ENCODE measurements at places on chromosomes 7 and 10.

DNA sequence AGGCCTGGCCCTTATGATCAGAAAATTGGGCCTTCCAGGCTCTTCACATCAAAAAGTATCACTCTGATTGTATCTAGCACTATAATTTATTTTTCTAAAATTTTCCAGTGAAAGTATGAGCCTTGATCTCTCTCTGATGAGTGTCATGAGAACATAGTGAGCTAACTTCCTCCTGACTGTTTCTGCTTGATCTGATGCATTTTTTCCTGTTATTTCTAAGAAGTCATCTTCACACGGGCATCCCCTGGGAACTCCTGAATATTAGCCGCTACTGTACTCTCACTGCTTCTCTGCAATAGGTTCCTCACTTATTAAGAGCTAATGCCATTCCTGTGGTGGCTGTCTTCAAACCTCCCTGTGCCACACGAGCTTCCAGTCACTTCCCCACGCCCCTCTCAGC is 63.1 kb upstream of the ZPBP start:
- no peak for DNase-seq

DNA sequence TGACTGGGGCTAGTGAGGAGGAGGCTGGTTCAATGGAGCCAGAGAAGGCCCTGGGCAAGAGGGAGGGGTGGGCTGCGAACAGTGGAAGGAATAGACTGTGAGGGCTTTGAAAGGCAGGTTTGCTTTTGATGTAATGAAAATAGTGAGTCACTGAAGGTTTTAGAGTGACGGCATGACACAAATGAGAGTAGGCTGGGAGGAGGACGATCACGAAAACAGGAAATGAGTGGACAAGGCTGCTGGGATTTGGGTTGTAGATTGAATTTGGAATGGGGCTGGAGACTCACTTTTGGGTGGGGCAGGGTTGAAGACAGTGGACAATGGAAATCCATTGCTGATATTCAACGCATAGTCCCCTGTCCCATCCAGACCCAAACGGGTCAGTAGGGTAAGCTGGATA is 139.6 kb downstream of the CDH23 start:
- no peak for DNase-seq

DNA sequence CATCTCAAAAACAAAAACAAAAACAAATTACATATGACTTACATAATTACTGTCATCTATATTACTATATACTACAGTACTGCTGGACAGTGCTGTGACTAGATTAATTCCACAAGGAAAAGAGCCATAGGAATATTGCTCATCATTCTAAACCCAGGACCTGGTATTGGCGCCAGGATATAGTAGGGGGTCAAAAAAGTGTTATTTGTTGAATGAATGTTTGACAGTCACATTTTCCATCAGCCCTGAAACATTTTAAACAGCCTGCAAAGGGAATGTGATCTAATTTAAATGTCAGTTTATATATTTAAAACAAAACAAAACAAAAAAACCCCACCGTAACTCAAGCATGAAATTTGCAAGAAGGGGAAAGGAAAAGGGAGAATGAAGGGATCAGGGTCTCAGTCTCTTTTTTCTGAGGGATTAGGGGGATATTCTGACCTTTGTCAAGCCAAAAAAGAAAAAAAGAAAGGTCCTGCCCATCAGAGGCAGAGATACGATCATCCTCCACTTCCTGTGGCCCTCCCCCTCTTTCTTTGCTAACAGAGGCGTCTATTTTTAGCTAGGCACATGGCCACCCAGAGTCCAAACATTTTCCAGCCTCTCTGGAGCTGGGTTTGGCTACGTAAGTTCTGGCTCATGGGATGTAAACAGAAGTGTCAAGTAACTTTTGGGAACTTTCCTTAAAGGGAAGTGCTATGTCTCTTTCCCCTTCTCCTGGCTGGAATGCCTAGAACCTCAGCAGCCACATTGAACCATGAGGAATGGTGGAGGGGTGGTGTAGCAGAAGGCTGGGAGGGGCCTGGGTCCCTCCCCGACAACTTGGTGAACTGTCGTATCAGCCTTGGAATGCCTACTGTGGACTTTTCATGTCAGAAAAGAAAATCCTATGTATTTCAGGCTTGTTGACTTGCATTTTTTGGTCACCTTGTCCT is 44.6 kb upstream of the DLG5 start:
- no peak for DNase-seq

GRCh38 chr10:61950449-61951143 is 49.1 kb downstream of the ARID5B start:
- DNase-seq: no peak

DNA sequence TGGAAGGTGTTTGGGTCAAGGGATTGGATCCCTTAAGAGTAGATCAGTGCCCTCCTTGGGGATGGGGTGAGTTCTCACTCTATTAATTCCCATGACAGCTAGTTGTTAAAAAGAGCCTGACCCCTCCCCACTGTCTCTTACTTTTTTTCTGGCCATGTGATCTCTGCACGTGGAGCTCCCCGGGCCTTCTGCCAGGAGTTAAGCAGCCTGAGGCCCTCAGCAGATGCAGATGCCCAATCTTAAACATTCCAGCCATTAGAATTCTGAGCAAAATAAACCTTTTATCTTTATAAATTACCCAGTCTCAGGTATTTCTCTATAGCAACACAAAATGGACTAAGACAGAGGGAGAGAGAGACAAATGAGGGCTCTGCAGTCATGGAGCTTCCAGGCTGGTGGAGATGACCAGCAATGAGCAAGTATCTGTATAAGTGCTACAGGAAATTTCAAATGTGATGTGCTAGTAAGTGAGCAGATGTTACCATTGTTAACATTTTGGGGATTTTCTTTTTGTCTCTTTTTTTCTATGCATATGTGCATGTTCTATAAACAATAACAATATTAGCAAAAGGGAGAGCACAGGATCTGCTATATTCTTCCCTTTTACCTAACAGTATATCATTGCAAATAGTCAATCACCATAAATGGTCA is 26.7 kb downstream of the PLPP4 start:
- no peak for DNase-seq

DNA sequence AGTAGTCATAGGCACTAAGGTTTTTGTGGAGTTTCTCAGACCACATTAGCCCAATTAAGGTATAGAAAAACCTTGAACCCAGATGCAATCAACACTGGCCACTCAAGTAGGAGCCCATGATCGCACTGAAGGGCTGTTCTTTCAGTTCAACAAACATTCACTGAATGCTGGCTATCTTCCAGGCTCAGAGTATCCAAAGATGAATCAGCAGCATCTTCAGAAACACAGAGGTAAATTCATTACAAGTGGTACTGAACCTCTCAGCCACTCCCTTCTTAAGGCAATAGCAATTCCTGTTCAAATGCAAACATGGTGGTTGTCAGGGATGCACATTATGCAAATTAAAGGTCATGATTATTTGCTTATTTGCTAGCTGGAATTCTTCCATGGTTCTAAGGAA is 17.1 kb downstream of the KCNK18 start:
- no peak for DNase-seq

GRCh38 chr10:20659225-20659624 is 237.9 kb downstream of the NEBL start:
- no peak for DNase-seq

- DNase-seq: no peak
Measured at GRCh38 chr7:44391171-44391570, 65.8 kb upstream of the CAMK2B start.

DNA sequence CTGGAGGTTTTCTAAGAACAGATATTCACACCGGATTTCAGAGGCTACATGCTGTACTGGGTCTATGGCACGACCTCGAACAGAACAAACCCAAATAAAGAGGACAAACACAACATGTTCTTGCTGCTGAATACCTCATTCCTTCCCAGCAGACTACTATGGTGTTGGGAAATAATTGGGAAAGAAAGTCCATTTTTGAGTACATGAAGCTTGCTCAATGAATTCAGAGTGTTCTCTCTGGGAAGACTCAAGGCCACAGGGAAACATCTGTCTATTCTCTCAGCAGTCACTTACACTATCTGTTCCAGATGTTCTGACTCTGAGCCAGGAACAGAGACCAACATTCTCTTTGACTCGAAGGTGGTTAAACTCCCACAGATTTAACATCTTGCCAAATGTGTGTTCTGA is 30.9 kb downstream of the LAMB1 start:
- no peak for DNase-seq

GRCh38 chr7:154827007-154827406 is 175.9 kb downstream of the PAXIP1 start:
- DNase-seq: no peak

DNA sequence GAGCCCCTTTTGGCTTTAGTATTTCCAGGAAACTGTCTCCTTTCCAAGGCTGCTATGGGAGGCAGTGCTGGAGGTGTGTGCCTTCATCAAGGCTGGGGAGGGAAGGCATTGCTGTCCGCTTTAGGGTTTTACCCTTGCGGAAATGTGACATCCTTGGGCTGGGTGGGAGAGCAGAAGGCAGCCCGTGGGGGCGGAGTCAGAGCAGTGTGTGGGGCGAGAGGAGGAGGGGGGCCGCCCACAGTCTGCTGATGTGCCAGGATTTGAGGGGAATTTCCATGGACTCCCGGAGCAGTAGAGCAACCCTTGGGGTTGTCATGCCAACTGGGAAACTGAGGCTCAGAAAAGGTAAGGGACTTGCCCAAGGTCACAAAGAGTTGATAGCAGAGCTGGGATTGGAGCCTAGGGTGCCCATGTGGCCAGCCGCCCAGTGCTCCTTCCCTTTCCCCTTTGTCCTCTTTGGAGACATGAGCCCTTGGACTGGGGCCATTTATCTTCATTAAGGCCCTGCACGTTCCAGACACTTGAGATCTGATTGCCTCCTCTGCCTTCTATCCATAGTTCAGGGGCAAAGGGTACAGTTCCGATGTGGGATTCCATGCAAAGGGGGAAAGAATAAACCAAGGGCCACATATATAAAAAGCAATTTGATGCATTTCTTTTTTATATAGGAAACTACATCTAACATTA is 22.2 kb downstream of the TSPAN15 start:
- DNase-seq: no peak

GRCh38 chr10:117731121-117731791 is 188.7 kb downstream of the EMX2 start:
- DNase-seq: no peak

DNA sequence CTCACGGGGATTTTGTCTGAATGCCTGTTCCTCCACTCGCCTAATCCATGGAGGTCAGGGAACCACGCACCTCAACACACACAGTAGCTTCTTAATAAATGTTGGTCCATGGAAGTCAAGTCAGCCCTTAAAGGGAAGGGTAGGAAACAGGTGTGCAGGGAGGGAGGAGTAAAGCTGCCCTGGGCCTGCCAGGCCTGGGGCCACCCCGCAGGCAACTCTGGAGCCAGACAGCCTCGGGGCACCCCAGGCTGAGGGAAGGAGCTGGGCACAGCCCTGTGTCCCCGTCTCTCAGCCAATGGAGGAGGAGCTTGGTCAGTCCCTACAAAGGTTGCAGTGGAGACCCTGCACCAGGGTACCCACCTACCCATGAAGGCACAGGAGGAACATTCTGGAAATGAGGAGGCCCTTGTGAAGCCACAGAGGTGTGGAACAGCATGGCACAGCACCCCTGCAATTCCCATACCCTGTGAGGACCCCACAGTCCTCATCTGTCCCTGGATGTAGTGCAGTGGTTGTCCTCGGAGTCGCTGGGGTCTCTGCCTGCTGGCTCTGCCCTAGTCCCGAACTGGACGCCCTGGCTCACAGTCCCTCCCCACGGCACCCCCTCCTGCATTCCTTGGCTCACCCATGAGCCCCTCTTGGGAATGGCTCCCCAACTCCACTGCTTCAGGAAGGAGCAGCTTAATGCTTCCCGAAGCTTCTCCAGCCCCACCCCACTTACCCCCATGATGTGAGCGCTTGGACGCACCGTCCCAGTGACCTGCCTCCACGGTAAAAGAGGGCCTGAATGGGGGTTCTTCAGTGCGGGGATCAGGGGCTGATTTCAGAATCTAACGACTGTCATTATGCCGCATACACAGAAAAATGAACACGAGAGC is 79.2 kb upstream of the INSIG1 start:
- DNase-seq: no peak

DNA sequence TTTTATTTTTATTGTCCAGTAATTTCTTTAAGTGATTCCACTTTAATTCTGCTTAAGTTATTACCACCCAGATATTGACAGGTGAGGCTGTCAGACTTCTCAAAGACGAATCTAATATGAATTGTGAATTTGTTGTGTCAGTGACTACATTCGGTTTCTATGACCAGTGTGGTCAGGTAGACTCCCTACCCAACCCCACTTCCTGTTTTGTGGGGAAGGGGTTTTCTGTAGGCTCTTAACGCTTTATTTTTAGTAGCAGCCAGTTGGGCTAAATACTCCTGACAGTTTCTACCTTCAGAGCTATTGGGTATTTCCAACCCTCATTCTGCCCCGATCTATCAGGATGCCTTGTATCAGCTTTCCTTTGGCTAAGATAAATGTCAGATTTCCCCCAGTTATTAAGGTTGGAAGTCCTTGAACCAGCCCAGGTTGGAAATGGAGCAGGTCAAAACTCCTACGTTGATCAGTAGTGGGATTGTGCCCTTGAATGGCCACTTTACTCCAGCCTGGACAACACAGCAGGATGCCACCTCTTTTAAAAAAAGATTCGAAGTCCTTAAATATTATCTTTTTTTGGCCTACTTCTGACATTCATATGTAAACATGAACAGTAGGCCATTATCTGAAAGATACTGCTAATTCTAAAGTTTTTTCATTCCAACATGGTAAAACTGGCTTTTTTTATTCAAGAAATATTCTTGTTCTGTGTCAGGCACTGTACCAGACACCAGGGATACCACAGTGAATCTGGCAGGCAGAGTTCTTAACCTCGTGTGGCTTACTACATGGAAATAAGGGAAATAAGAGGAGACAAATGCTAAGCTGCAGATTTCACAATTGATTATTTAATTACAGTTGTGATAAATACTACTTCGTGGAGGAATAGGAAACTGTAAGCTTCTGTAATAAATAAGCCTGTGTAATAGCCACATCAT is 133.3 kb upstream of the SAMD8 start:
- DNase-seq: no peak

DNA sequence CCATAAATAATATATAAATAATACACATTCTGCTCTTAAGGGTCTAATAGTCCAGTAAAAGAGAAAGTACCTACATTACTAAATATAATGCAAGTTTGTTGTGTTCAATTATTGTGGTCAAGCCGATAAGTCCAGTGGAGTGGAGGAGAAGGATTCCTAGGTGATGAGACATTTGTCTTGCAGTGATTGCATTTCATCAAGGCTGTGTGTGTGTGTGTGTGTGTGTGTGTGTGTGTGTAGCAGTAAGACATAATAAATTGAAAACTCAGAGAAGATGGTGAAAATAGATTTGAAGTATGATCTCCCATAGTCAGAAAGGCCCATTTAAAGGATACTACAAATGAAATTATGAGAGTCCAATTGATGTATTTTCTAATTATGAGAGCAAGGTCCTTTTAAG is 192.5 kb upstream of the SEMA3C start:
- DNase-seq: no peak

DNA sequence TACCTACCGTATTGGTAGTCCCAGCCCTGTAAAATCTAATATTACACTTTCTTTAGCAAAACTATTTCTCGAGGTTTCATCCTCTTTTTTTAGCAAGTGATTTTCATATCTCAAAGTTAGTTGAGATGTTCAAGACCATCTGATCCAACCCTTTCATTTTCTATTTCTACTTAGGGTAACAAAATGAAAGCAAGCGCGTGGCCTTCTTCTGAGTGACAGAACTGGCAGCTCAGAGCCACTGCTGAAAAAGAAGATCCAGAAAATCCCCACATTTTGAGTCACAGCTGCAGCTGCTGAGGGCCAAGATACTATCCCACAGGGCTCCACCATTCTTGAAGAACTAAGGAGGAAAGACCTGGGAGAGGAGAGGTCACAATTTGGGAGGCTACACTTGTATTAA is 24.8 kb upstream of the ZNF800 start:
- DNase-seq: no peak
